ENCODE measurements at places on chromosomes 12 and 14.

- no peak for DNase-seq
Measured at GRCh38 chr12:47234576-47235141, 154.9 kb upstream of the AMIGO2 start.

DNA sequence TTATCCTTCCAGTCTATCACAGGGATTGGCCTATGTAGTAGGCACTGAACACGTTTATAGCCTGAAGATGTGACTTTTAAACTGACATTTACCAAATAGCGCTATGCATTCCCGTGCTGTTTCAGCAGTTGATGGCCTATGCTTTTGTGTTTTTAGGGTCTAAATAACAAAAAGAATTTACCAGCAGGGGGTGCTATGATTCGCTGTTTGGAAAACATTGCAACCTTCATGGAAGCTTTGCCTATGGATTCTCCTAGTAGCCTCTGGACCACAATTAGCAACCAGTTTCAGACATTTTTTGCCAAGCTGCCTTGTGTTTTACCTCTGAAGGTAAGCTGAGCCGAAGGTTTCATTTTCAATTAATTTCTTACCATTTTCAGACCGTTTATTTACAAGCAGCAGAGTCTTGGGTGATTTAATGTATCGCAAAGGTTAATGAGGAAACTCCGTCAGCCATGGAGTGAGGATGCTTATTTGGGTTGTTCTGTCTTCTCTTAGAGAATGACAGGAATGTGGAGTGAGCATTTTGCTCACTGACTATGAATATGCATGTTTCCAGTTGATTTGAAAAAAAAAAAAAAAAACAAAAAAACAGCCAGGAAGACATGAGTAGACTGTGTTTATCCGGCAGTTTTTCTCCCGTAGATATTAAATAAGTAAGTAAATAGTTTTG, 133.1 kb downstream of the PRIMA1 start:
- DNase-seq = no peak

- no peak for DNase-seq
Measured at GRCh38 chr14:106642090-106642489, 1115.7 kb downstream of the TMEM121 start.

- DNase-seq = no peak
Measured at GRCh38 chr12:99611599-99611998, 36.0 kb upstream of the GARIN6 start.

DNA sequence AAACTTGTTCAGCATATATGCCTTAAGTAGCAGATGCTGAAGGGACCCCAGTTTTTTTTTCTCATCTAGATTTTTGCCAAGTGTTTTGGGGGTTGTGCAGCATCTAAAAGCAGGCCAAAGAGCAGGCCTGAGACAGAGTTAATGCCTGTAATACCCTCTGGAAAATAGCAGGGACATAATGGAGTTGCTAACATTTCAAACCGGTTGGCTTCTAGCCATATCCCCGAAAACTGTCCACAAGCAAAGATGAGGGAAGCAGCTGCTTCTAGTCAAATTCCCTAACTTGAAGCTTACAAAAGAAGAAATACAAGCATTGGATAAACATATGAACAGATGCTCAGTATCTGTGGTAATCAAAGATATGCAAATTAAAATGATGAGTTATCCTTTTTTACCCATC, 52.1 kb upstream of the AEBP2 start:
- DNase-seq = no peak

- DNase-seq = no peak
Measured at GRCh38 chr12:6928022-6928702, 403 bp downstream of the ATN1 start.

DNA sequence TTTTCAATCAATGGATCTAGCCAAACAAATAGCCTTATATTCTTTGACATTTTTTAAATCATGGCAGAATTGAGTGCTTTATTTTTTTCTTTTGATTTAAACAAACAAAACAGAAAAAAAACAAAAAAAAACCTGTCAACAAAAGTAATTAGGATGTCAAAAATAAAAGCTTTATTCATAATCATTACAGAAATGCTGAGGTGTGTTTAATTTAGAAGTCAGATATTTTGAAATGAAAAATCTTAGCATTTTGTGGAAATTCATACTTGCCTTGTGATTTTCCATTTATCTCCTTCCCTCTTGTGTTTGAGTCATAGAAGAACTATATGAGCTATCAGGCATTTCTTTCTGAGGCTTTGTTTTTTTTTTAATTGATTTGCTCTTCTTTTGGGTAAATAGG, 387.0 kb upstream of the STXBP6 start:
- no peak for DNase-seq

DNA sequence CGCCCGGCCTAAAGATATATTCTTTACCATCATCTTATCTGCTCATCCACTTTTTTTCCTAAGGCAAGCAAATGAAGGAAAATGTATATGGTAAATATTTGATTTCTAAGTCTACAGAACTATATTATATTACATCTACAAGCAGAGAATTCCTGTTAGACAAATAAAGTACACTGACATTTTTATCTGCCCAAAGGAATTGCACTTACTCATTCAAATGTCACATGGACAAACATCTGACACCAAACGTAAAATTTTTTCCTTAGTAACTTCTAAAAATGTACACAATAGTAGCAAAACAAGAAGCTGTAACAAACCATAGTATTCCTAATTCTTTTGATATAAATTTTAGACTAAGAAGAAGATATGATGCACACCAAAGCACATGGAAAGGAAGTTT, 51.0 kb downstream of the SPPL3 start:
- no peak for DNase-seq

DNA sequence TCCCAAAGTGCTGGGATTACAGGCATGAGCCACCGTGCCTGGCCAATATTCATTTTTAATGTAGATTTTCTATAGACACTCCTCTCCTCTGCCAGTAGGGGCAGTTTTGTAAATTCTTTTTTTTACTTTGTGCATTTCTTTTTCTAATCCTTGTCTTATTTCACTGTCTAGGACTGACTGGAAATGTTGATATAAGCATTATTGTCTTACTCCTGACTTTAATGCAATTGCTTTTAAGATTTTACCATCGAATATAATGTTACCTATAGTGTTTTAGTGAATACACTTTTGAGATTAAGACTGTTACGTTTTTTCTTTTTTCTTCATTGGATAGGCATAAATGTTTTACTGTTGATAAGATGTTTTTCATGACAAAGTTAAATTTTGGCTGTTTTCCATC, 35.4 kb upstream of the EMP1 start:
- no peak for DNase-seq

GRCh38 chr12:89781156-89781555, 72.5 kb upstream of the ATP2B1 start:
- no peak for DNase-seq

DNA sequence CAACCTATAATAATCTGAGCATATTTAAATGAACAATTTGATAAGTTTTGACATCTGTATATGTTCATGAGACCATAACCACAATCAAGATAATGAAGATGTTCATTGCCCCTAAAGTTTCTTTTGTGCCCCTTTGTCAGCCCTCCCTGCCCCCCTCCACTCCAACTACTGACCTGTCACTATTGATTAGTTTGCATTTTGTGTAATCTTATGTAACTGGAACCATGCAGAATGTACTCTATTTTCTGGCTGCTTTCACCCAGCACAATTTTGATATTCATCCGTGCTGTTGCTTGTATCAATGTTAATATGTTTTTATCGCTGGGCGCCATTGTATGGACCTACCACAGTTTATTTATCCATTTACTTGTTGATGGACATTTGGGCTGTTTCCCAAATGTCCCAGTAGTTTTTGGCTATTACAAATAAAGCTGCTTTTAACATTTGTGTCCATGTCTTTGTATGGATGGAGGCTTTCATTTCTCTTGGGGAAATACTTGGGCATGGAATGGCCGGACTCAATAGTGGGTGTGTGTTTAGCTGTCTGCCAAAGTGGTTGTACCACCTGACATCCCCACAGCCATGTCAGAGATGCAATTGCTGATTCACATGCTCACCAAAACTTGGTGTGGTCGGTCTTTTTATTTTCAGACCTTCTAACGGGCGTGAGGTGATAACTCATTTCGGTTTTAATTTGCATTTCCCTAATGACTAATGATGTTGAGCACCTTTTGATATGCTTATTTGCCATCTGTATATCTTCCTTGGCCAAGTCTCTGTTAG, 38.9 kb downstream of the EML1 start:
- no peak for DNase-seq

Measured in stimulated activated CD8-positive, alpha-beta memory T cell treated with anti-CD3 and anti-CD28 coated beads, Interleukin-4, amount 100 ng/mL, for 4 hours (primary cell).